Activated CD4-positive, alpha-beta T cell treated with anti-CD3 and anti-CD28 coated beads, Interleukin-2, amount 10 ng/mL, durations not matched to agents 24 days and 14 days (primary cell): ENCODE measurements at places on chromosomes 5 and 9.

DNA sequence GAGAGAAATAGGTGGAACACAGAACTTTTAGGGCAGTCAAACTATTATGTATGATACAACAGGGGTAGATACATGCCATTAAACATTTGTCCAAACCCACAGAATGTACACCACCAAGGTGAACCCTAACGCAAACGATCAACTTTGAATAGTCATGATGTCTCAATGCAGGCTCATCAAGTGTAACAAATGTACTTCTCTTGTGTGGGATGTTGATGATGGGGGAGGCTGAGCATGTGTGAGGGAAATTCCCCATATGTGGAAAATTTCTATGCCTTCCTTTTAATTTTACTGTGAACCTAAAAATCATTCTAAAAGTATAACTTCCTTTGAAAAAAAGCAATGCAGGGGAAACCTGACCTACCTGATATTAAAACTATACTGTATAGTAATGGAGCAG, 201.4 kb upstream of the RASEF start:
- H3K27ac ChIP-seq = no peak overlapping the region
- no peaks in the 10 kb centered on the region for H3K27me3 ChIP-seq
- no peaks in the 10 kb centered on the region for H3K36me3 ChIP-seq
- no peak overlapping the region for H3K4me3 ChIP-seq

- no peak overlapping the region for H3K4me3 ChIP-seq
- H3K36me3 ChIP-seq = no peaks in the 10 kb centered on the region
- no peak for DNase-seq
- H3K27me3 ChIP-seq = peaks cover 25% of the 10 kb centered on the region
Measured at GRCh38 chr5:69485471-69485870, 7.1 kb upstream of the OCLN start.

- DNase-seq = no peak
- no peak overlapping the region for H3K4me3 ChIP-seq
- H3K4me1 ChIP-seq = no peaks in the 10 kb centered on the region
- no peaks in the 10 kb centered on the region for H3K36me3 ChIP-seq
Measured at GRCh38 chr5:33170411-33170810, 270.4 kb upstream of the TARS1 start.

DNA sequence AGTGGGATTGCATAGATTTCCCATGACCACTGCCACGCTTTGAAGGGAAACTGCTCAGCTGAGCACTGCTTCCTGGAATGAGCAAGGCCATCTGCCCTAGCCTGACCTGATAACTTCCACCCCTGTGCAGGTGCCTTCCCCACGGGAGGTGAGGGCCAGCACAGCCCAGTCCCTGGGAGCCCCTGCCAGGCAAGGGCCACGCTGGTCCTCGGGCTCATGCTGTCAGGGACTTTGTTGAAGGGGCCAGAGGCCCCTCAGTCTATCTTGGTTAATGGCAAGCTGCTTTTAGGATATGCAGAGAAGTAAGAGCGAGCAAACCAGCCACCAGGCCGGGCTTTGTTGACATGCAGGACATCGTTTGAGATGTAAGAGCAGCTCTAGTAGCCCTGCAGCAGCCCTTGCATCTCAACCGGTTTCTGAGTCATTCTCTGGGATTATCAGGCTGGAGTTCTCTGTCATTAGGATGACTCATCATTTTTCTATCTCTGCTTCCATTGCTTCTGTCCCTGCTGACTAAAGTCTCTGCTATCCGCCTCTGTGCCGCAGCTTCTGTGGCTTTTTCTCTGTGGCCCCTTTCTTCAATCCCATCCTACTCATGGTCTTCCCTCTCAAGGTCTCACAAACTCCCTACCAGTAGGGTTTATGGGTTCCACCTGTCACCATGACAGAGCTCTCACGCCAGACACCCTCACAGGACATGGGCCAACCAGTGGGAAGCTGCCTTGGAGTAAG, 30.6 kb upstream of the IQGAP2 start:
- H3K36me3 ChIP-seq = peaks cover 2% of the 10 kb centered on the region
- H3K27ac ChIP-seq = no peak overlapping the region
- no peaks in the 10 kb centered on the region for H3K27me3 ChIP-seq
- no peak overlapping the region for H3K4me3 ChIP-seq
- no peak for DNase-seq
- H3K4me1 ChIP-seq = peaks cover 18% of the 10 kb centered on the region

- H3K4me3 ChIP-seq = no peak overlapping the region
- no peaks in the 10 kb centered on the region for H3K36me3 ChIP-seq
- H3K27ac ChIP-seq = no peak overlapping the region
- H3K4me1 ChIP-seq = no peaks in the 10 kb centered on the region
- no peak for DNase-seq
Measured at GRCh38 chr5:44495280-44495679, 106.1 kb upstream of the FGF10 start.

- H3K36me3 ChIP-seq = peaks cover 34% of the 10 kb centered on the region
- DNase-seq = no peak
- H3K4me1 ChIP-seq = peaks cover 2% of the 10 kb centered on the region
- H3K27me3 ChIP-seq = no peaks in the 10 kb centered on the region
Measured at GRCh38 chr5:75473463-75473862, 38.0 kb downstream of the CERT1 start.

GRCh38 chr9:131836607-131837315, 96.9 kb upstream of the RAPGEF1 start:
- H3K27me3 ChIP-seq = peaks cover 2% of the 10 kb centered on the region
- H3K27ac ChIP-seq = peak overlapping the region; percentile 45
- H3K36me3 ChIP-seq = peaks cover 4% of the 10 kb centered on the region

- DNase-seq = no peak
- no peaks in the 10 kb centered on the region for H3K4me1 ChIP-seq
- H3K27me3 ChIP-seq = peaks cover 1% of the 10 kb centered on the region
- no peak overlapping the region for H3K4me3 ChIP-seq
- H3K36me3 ChIP-seq = no peaks in the 10 kb centered on the region
Measured at GRCh38 chr9:86695910-86696424, 251.3 kb downstream of the GAS1 start.

DNA sequence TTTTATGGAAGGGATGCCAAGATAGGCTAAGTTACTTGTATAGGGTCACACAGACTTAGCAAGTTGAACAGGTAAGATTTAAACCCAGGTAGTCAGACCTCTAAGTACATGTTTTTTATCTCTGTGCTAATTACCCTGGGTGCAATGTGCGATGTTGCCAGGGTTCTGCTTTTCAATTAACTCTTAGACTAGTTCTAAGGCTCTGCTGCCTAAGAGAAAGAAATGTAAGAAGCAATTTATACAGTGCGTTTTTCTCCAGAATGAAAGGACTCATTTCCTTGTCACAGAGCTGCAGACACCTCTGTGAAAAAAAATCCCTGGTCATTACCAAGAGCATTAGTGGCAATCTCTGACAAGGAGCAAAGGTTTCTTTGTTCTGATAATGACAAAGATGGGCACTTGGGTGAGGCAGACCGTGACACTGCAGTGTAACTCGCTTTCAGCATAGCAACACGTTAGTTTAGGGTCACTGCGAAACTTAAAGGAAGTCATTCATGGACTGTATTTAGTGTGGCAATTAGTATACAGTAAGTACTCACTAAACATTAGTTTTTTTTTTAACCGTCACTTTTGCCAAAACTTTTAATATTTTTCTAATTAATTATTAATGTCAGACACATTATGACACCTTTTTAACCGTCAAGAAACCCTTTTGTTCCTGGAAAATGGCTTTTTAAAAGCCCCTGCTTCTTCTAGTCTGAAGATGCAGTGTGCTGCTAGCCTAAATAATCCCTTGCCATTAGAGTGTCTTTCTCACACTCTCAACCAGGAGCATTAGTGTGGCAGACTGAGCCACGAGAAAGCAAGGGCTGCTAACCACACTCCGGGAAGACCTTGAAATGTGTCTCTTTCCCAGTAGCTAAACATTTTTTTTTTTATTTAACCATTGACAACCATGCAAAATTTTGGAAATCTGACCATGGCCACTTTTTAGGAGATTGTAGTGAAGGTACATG, 520.0 kb upstream of the C9orf72 start:
- no peaks in the 10 kb centered on the region for H3K4me1 ChIP-seq
- peak; percentile 27 for DNase-seq
- no peak overlapping the region for H3K27ac ChIP-seq

- no peak for DNase-seq
- no peak overlapping the region for H3K27ac ChIP-seq
- no peaks in the 10 kb centered on the region for H3K36me3 ChIP-seq
- H3K4me1 ChIP-seq = no peaks in the 10 kb centered on the region
- no peaks in the 10 kb centered on the region for H3K27me3 ChIP-seq
Measured at GRCh38 chr9:87075537-87075936, 128.2 kb upstream of the GAS1 start.

GRCh38 chr9:105004466-105005090, 76.6 kb upstream of the ABCA1 start:
- H3K27me3 ChIP-seq = peaks cover 3% of the 10 kb centered on the region
- no peaks in the 10 kb centered on the region for H3K36me3 ChIP-seq
- peaks cover 8% of the 10 kb centered on the region for H3K4me1 ChIP-seq
- no peak overlapping the region for H3K27ac ChIP-seq

DNA sequence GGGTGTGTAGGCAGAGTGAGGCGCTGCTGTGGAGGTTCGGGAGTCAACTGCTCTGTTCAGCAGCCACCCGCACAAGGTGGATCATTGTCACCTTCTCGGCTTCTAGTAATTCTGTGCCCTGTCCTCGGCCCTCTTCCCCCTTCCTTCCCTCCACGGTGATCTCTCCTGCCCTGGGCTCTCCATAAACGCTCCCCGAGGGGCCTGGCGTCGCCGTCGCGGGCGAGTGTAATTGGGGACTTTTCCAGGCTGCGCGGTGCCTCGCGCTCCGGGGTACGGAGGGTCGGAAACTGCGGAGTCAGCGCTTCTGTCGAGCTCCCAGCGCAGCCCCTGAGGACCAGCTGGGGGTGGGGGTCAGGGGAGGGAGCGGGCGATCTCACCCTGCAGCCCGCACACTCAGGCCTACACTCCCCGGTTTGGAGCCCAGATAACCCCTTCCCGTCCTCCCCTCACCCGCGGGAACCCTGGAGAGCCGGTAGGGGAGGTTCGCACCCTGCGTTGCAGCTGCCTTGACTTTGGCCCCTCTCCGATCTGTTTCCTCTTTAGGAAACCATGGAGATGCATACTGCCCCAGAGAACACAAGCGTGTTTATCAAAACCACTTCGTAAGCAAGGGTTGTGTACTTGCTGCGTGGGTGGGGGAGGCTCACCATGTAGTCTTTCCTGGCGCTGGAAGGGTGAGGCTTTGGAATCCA, 188.3 kb upstream of the ZNF618 start:
- H3K27me3 ChIP-seq = peaks cover 55% of the 10 kb centered on the region
- DNase-seq = no peak
- no peak overlapping the region for H3K4me3 ChIP-seq
- peaks cover 2% of the 10 kb centered on the region for H3K4me1 ChIP-seq

GRCh38 chr5:138188626-138189025, 9.7 kb downstream of the KIF20A start:
- H3K27me3 ChIP-seq = no peaks in the 10 kb centered on the region
- no peak for DNase-seq
- H3K27ac ChIP-seq = no peak overlapping the region
- no peaks in the 10 kb centered on the region for H3K4me1 ChIP-seq
- peaks cover 51% of the 10 kb centered on the region for H3K36me3 ChIP-seq

DNA sequence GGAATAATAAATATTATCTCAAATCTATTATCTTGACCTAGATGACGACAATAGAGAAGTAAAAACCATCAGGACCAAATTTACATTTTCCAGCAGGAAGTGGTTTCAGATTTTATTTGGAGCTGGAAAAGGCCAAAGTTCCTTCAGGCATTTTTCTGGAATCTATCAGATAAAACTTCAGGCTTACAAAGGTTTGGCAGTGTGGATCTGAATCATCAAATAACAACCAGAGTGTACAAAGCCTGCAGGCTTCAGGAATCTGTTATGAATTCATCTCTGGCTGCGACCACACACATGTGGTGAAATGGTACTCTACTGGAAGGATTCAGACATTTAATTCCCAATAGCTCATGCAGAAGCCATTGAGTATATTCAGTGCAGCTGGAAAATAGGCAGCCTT, 726.4 kb upstream of the GRAMD2B start:
- no peak overlapping the region for H3K4me3 ChIP-seq
- no peaks in the 10 kb centered on the region for H3K27me3 ChIP-seq
- no peak for DNase-seq
- H3K36me3 ChIP-seq = no peaks in the 10 kb centered on the region
- H3K27ac ChIP-seq = no peak overlapping the region
- H3K4me1 ChIP-seq = no peaks in the 10 kb centered on the region

DNA sequence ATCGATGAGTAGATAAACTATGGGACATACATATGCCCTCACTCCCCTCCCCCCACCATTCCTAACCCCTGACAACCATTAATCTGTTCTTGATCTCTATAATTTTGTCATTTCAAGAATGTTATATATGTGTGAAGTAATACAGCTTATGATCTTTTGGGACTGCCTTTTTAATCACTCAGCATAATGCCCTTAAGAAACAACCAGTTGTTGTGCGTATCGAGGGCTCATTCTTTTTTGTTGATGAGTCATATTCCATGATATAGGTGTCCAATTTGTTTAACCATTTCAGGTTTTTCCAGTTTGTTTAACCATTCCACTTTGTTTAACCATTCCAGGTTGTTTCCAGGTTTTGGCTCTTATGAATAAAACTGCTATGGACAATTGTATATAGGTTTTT, 75.6 kb downstream of the ARHGEF28 start:
- no peak overlapping the region for H3K4me3 ChIP-seq
- H3K4me1 ChIP-seq = no peaks in the 10 kb centered on the region
- no peaks in the 10 kb centered on the region for H3K36me3 ChIP-seq
- H3K27ac ChIP-seq = no peak overlapping the region
- no peak for DNase-seq

- H3K4me1 ChIP-seq = peaks cover 18% of the 10 kb centered on the region
- no peaks in the 10 kb centered on the region for H3K27me3 ChIP-seq
- H3K36me3 ChIP-seq = no peaks in the 10 kb centered on the region
- H3K4me3 ChIP-seq = no peak overlapping the region
Measured at GRCh38 chr9:30075451-30076199, 2308.8 kb upstream of the ACO1 start.

GRCh38 chr5:126852841-126853271, 75.9 kb downstream of the LMNB1 start:
- peaks cover 41% of the 10 kb centered on the region for H3K4me1 ChIP-seq
- H3K27ac ChIP-seq = peak overlapping the region; percentile 86
- peaks cover 14% of the 10 kb centered on the region for H3K36me3 ChIP-seq
- H3K4me3 ChIP-seq = peak overlapping the region; percentile 76
- peak; percentile 61 for DNase-seq

- peaks cover 14% of the 10 kb centered on the region for H3K27me3 ChIP-seq
- no peak overlapping the region for H3K27ac ChIP-seq
- peaks cover 17% of the 10 kb centered on the region for H3K4me1 ChIP-seq
- no peak for DNase-seq
- no peak overlapping the region for H3K4me3 ChIP-seq
Measured at GRCh38 chr9:99878651-99879050, 27.8 kb upstream of the STX17 start.

- no peaks in the 10 kb centered on the region for H3K4me1 ChIP-seq
- no peaks in the 10 kb centered on the region for H3K36me3 ChIP-seq
- no peak overlapping the region for H3K4me3 ChIP-seq
- H3K27me3 ChIP-seq = no peaks in the 10 kb centered on the region
- no peak for DNase-seq
- no peak overlapping the region for H3K27ac ChIP-seq
Measured at GRCh38 chr9:108074900-108075299, 585.3 kb upstream of the KLF4 start.

GRCh38 chr9:36862206-36863145, 171.6 kb downstream of the PAX5 start:
- no peaks in the 10 kb centered on the region for H3K4me1 ChIP-seq
- H3K36me3 ChIP-seq = no peaks in the 10 kb centered on the region
- peaks cover 6% of the 10 kb centered on the region for H3K27me3 ChIP-seq
- no peak overlapping the region for H3K4me3 ChIP-seq
- no peak for DNase-seq
